ENCODE measurements at places on chromosomes 1 and 21.

DNA sequence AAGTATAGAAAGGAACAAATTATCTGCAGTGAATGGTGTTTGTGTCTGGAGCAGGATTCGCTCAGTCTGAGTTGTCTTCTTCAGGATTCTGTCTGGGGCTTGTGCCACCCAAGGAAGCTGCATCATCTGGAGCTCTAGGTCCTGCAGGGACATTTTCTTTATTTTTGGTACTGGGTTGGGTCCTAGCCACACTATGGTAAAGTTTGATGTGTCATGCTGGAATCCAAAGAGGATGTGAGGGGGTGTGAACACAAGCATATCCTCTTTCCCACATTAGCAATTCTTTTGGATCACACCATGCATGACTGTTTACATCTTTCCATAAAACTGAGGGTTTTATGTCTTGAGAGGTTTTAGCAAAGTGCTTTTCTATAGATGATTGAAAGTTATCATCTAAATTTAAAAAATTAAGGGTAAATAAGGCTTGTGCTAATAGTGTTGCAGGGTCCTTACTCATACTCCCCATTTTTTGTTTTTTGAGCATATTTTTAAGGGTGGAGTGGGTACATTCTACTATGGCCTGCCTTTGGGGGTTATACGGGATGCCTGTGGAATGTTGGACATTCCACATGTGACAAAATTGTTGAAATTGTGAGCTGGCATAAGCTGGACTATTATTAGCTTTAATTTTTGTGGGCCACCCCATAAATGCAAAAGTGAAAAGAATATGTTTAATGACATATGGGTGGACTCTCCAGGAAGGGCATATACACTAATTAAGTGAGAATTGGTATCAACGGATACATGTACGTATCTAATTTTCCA is 152.0 kb upstream of the HMCN1 start:
- no peak for DNase-seq

DNA sequence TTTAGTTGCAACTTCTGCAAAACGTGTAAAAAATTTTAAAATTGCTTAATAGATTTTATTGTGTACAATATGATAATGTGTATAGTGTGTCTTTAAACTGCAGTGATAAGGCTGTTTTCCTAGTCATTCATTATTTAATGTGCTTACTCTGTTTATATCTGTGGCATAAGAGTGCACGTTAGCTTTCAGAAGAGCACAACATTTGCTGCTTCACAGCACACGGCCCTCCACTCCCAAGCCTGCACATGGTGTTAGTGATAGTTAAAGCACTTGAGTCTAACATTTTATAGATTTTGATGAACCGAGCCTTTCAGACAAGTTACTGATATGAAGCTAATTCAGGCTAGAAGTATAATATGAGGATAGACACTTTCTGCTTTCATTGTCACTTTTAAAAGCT is 120.6 kb downstream of the ADGRL2 start:
- no peak for DNase-seq

GRCh38 chr1:169060919-169061639 is 45.4 kb upstream of the ATP1B1 start:
- no peak for DNase-seq

DNA sequence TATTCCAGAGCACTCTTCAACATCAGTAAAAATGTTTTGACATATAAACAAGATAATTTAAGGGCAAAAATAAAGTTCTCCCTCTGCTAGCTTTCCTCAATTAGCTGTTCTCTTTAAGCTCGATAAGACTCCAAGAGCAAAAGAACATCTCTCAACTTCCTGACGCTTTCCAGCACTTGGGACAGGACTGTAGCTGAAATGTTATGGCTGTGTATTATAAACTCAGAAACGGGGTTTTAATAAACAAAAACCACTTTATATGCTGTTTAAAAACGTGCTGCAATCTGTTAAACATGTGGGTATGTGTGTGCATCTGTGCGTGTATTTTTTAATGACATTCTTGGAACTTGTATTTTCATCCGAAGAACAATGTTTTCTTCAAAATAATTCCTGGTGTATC is 71.5 kb upstream of the RGS2 start:
- no peak for DNase-seq

DNA sequence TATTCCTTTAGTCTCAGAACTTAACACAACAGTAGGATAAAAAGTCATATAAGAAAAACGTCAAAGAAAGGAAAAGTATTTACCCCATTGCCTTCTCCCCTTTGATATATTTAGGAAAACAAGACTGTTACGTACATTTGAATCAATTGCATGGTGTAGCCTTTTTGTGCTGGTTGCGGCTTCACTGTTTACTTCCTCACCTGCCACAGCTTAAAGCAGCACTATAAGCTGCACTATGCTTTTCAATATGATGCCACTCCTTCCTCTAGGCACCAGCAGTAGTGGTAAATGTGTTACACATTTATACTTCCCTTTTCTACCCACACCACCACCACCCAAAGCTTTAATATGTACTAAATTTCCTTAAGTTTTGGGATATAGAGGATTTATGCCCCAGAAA is 111.1 kb downstream of the ATP1B1 start:
- no peak for DNase-seq

DNA sequence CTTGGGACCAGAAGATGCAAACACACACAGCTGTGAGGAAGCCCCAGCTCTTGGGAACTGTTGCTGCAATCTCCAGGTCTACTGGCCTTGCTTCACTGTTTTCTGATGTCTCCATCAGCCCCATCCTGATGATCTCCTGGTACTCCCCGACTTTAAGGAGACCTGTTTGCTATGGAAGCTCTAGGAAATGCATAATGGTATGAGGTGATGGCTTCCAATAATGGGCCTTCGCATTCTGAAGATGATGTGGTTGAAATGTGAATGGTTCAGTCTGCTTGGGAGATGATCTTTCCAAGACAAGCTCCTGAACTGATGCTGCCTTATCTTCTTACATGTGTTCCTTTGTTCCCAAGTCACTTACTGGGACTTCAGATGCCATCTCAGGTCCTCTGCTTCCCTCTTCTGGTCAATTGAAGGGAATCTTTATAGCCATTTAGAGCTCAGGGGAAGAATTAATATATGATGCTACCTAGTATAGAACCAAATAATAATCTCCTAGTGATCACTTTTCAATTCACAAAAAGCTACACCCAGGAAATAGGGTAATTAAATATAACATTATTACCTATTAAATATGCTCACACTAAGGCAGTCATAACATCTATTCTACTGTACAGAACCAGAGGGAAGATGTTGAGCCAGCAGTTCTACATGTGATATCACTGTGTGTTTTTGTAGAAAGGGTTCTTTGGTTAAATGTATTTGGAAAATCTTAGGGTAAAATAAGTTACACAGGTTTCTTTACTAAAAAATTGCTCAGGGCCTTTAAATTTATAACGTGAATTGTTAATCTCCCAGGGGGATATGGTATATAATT is 73.9 kb upstream of the VTCN1 start:
- DNase-seq, result no peak

GRCh38 chr1:117826540-117827078 is 102.8 kb downstream of the GDAP2 start:
- DNase-seq, result no peak

DNA sequence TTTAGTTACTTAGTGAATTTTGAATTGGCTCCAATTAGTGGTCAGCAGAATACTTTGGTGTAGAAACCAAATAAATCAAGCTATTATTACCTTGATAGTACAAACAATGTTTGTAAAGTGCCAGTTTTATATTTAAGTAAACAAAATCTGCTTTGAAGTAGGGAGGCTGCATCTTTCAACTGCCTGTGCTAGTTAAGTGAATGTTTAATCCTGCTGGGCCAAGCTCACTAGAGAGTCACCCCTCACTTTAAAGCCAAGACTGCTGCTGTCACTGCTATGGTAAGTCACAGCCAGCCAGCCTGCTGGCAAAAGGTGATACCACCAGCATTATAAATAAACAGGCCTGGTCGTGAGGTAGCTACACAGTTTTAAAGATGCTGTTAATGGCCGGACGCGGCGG is 10.3 kb upstream of the CFAP126 start:
- DNase-seq, result no peak

GRCh38 chr1:220884109-220884980 is 5.1 kb downstream of the HLX start:
- no peak for DNase-seq

GRCh38 chr1:230174041-230174440 is 107.0 kb downstream of the GALNT2 start:
- no peak for DNase-seq

DNA sequence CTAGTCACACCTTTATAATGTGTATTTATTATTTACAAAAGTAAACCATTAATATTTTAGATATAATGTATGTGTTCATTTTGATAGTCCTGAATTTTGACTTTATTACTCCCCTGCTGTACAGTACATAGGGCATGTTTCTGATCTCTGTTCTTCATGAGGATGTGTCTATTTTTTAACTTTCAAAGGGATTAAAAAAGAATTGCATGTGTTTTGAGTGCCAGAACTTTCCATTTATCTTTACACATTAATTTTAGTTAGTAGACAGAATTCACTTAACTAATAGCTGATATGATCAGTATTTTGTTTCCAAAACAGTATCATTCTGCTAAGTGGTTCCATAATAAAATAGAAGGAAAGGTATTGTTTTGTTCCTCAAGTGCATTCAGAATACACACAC is 3.1 kb downstream of the PBX1 start:
- DNase-seq, result no peak

DNA sequence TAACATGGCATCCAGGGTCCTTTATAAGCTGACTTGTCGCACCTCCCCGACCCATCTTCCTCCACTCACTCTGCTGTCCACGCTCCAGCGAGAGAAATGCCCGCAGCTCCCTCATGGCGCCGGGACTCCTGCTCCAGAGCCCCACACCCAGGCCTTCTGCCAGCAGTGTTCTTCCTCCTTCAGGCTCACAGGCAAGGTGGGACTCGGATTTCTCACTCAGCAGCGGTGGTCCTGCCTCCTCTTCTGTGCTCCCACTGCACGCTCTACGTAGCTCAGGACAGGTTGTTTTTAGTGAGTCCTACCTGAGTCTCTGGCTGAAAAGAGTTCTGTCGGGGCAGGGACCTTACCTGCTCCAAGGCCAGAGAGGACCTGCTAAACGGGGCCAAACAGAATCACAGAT is 11.2 kb downstream of the THEMIS2 start:
- no peak for DNase-seq

DNA sequence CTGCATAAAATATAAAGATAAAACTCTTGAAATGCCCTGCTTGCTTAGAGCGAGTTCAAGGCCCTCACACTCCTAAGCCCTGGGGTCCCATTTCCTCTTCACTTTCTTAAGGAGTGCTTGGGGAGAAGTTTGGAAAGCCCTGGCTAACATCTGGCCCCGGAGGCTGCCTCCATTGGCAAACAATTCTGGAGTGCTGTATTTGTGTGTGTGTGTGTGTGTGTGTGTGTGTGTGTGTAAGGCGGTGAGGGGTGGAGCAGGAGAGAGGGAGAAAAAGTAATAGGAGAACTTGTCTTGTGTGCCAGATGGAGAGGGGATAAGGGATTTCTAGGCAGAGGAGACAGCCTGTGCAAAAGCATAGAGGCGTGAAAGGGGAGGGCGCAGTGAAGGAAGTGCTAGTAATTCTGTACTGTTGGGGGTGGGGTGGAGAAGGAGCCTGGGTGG is 578 bp upstream of the TRIM62 start:
- DNase-seq, result no peak

DNA sequence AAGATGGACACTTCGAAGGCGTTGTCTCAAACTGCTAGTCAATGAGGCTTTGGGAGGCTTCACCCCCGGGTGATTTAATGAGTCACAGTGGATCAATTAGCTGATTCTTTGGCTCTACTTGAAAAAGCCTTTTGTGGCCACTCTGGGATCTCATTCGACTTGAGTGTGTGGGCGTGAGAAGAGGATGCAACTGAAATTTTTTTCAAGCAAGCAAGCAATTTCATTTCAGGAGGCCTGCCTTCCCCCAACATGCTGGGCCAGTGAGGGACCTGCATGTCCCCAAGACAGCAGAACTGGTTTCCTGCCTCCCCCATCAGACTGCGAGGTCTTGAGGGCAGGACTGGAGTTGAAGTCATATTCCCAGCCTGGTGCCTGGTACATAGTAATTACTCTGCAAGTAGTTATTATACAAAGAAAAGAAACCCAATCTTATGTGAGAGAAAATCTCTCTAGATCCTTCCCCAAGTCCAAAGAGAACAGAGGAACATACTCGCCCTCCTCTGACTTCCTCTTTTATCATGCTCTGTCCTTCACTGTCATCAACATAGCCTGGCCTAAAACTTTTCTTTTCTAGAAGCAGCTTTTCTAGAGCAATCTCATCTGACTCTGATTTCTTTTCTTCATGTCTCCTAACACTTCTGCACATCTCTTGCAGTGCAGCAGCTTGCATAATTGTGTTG is 22.7 kb downstream of the SYT6 start:
- DNase-seq, result no peak

GRCh38 chr21:16071092-16071491 is 341.3 kb downstream of the USP25 start:
- DNase-seq, result no peak

- DNase-seq, result no peak
Measured at GRCh38 chr1:220526294-220526693, 1.6 kb upstream of the MARK1 start.

DNA sequence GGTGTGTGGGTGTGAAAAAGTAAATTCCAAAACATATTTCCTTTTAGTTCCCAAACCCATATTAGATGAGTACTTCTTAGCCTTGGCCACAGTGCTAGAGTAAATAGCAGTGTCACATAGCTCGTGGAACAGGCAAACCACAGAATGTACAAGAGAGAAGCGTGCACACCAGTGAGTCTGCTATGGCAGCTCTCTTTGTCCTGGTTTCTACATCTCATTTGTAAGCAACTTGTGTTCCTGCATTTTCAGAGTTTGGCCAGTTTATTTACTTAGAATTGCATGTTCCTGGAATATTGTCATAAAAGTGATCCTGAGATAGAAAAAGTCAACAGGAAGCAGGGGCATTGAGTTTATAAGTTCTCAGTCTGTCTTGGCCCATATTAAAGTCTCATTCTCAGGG is 142.1 kb downstream of the DHRS3 start:
- no peak for DNase-seq

GRCh38 chr1:33219886-33220661 is 36.2 kb upstream of the ZNF362 start:
- DNase-seq, result no peak

GRCh38 chr1:107252271-107252670 is 111.4 kb downstream of the NTNG1 start:
- no peak for DNase-seq

- no peak for DNase-seq
Measured at GRCh38 chr1:240646571-240647240, 34.8 kb upstream of the GREM2 start.

DNA sequence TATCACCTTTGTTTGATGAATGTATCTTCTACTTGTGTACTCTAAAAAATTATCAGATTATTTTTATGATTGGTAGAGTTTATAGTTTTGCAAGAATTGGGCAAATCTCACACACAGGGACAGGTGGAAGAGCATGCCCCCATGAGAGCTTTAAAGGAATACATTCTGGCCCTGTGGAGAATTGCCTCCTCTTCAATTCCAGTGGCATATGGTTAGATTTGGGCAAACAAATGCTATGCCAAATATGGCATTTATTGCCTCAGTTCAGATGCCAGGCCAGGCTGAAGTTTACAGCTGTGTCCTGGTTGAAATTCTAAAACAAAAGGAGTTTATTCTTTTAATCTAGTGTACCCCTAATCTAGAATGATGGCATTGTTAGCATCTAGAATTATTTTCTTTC is 162.4 kb upstream of the CACYBP start:
- DNase-seq, result no peak
